ENCODE measurements at places on chromosomes 1 and 21. TPM values are rescaled to one million over a fixed set of nuclear protein-coding genes. Genes with fewer than 3 reads are reported as not detected.
A peak's percentile ranks its signal among the peaks of the same experiment; 100 is the strongest.

Gene GBP3
- total RNA-seq = 7.5 TPM

Gene ADAM30
- not detected for total RNA-seq

Gene C1QB
- total RNA-seq = not detected

Gene BCAN
- not detected for total RNA-seq

Gene CD48
- total RNA-seq = 103 TPM

Gene ACTL8
- not detected for total RNA-seq

Gene DPT
- total RNA-seq = not detected

Gene S100B
- total RNA-seq = not detected

Gene ZBTB18
- total RNA-seq = 4.4 TPM

Gene PBX1
- not detected for total RNA-seq

Gene SYDE2
- total RNA-seq = 2.1 TPM

Gene GLIS1
- not detected for total RNA-seq

Gene ACTA1
- total RNA-seq = not detected

Gene LEPROT
- 22.6 TPM for total RNA-seq

Gene AMPD1
- total RNA-seq = not detected

Gene TNFRSF18
- total RNA-seq = 231 TPM

DNA sequence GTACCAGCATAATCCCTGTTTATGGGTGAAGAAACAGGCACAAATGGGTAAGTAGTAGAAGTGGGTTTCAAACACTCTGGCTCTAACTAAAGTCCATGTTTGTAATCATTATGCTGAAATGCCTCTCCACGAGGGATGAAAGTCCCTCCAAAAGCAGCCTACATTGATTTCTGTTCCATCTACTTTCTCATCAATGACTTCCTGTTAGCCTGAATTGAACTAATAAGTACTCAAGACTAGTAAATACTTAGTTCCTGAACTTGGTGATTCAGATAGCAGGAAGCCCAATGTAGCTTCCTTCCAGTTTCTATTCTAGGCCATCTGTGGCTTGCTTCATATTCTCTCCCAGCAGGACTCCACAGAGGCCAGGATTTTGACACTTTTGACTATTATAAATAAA is 11.3 kb upstream of the BACH1 start:
- H3K27me3 ChIP-seq = peaks cover 19% of the 10 kb centered on the region
- H3K36me3 ChIP-seq = no peaks in the 10 kb centered on the region
- no peak for DNase-seq
- H3K27ac ChIP-seq = no peak overlapping the region
- H3K4me3 ChIP-seq = no peak overlapping the region

GRCh38 chr1:222751255-222751654 is 14.3 kb downstream of the FAM177B start:
- H3K4me3 ChIP-seq = no peak overlapping the region
- no peaks in the 10 kb centered on the region for H3K36me3 ChIP-seq
- no peak for DNase-seq
- peaks cover 16% of the 10 kb centered on the region for H3K27me3 ChIP-seq
- H3K4me1 ChIP-seq = no peaks in the 10 kb centered on the region

- peaks cover 3% of the 10 kb centered on the region for H3K36me3 ChIP-seq
- no peak overlapping the region for H3K4me3 ChIP-seq
- H3K4me1 ChIP-seq = peaks cover 29% of the 10 kb centered on the region
- no peak for DNase-seq
- H3K27ac ChIP-seq = no peak overlapping the region
- H3K27me3 ChIP-seq = peaks cover 3% of the 10 kb centered on the region
These were observed 429.3 kb upstream of the RUNX1 start for GRCh38 chr21:35478161-35479064.

- no peak overlapping the region for H3K27ac ChIP-seq
- DNase-seq = no peak
- no peak overlapping the region for H3K4me3 ChIP-seq
- H3K4me1 ChIP-seq = no peaks in the 10 kb centered on the region
- no peaks in the 10 kb centered on the region for H3K27me3 ChIP-seq
These were observed 123.8 kb downstream of the TRABD2B start for GRCh38 chr1:47873337-47873736.

- no peak overlapping the region for H3K4me3 ChIP-seq
- H3K27me3 ChIP-seq = peaks cover 3% of the 10 kb centered on the region
- no peaks in the 10 kb centered on the region for H3K4me1 ChIP-seq
- no peaks in the 10 kb centered on the region for H3K36me3 ChIP-seq
- H3K27ac ChIP-seq = no peak overlapping the region
These were observed 165.0 kb upstream of the VAMP3 start for GRCh38 chr1:7606096-7606495.

- no peak for DNase-seq
- H3K4me3 ChIP-seq = no peak overlapping the region
- H3K4me1 ChIP-seq = no peaks in the 10 kb centered on the region
- H3K27me3 ChIP-seq = peaks cover 18% of the 10 kb centered on the region
These were observed 63.0 kb downstream of the DPT start for GRCh38 chr1:168665975-168666374.

DNA sequence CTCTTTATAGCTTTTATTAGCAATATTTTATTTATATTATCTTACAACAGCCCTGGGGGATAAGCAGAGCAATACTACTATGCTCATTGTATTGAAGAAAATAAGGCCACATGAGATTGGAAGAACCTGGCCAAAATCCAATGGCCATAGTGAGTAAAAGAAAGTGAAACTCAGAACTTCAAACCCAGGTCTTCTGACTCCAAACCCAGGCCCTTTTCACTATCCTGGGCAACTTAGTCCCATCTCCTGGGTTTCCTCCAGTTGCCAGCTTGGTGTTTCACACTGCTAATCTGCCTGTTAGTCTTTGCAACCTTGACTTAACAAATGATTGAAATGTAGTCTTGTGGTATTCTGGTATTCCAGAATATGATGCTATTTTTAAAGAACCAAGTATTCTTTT is 22.4 kb upstream of the EXO1 start:
- no peak overlapping the region for H3K4me3 ChIP-seq
- no peak overlapping the region for H3K27ac ChIP-seq
- no peaks in the 10 kb centered on the region for H3K36me3 ChIP-seq
- H3K4me1 ChIP-seq = no peaks in the 10 kb centered on the region
- DNase-seq = no peak
- H3K27me3 ChIP-seq = no peaks in the 10 kb centered on the region

DNA sequence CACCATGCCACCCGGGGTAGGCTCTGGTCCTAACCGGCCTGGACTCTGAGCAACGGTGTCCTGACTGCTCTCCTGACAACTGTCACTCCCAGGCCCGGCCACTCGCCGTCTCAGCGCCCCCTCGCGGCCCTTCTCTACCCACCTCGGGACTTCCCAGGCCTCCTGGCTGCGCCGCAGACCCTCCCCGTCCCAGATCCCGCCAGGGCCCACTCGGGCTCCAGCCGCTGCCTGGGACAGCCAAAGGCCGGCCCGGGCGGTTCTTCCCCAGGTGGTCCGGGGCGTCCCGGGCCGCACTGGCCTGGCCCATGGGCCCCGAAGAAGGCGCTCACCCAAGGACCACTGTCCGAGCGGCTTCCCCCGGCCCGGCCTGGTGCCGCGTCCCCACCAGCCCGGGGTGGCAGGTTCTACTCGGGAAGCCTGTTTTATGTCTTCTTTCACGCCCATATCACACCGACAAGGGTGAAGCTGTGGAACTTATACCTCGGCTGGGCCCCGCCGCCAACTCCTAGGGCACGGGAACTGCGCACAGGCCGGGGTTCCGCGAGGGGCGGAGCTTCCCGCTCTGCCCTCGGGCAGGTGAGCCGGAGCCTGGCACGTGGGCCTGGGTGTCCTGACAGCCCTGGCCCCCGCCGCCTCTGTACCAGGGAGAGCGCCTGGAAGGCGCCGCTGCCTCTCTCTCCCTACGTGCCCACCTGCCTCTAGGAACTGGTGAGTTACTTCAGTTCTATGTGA is 138.3 kb downstream of the TTLL7 start:
- no peaks in the 10 kb centered on the region for H3K36me3 ChIP-seq
- peaks cover 5% of the 10 kb centered on the region for H3K27me3 ChIP-seq
- H3K4me3 ChIP-seq = peak overlapping the region; percentile 60
- peak; percentile 60 for DNase-seq

GRCh38 chr1:234578087-234578486 is 31.9 kb downstream of the IRF2BP2 start:
- H3K4me3 ChIP-seq = no peak overlapping the region
- DNase-seq = no peak
- H3K27me3 ChIP-seq = peaks cover 2% of the 10 kb centered on the region
- H3K4me1 ChIP-seq = peaks cover 7% of the 10 kb centered on the region

DNA sequence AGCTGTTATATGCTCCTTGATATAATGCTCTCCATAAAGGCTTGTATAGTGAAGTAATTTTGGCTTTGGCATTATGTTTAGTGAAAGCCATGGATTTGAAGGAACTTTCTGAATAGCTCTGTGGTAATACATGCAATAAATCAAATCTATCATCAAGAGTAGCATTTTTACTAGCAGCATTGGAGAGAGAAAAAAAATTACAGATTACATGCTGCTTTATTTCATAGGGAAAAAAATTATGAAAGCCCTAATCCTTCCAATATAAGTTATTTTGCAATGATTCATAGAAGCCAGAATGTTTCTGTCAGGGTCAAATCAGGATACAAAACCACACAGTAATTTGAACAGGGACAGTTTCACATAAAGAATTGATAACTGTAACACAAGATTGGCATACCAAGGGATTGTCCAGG is 250.0 kb downstream of the SPATA17 start:
- H3K4me1 ChIP-seq = no peaks in the 10 kb centered on the region
- H3K36me3 ChIP-seq = no peaks in the 10 kb centered on the region
- H3K27me3 ChIP-seq = no peaks in the 10 kb centered on the region
- H3K27ac ChIP-seq = no peak overlapping the region

GRCh38 chr1:65026235-65026634 is 59.9 kb upstream of the JAK1 start:
- H3K36me3 ChIP-seq = no peaks in the 10 kb centered on the region
- peaks cover 10% of the 10 kb centered on the region for H3K27me3 ChIP-seq
- DNase-seq = no peak

- H3K4me1 ChIP-seq = no peaks in the 10 kb centered on the region
- no peaks in the 10 kb centered on the region for H3K36me3 ChIP-seq
- no peak overlapping the region for H3K4me3 ChIP-seq
- no peak overlapping the region for H3K27ac ChIP-seq
These were observed 368.5 kb upstream of the SNX7 start for GRCh38 chr1:98292994-98293393.

GRCh38 chr1:239269706-239270105 is 116.7 kb upstream of the CHRM3 start:
- no peak overlapping the region for H3K4me3 ChIP-seq
- H3K27me3 ChIP-seq = no peaks in the 10 kb centered on the region
- no peak for DNase-seq
- H3K4me1 ChIP-seq = no peaks in the 10 kb centered on the region
- H3K27ac ChIP-seq = no peak overlapping the region
- H3K36me3 ChIP-seq = no peaks in the 10 kb centered on the region

- H3K27ac ChIP-seq = no peak overlapping the region
- no peak for DNase-seq
- H3K4me1 ChIP-seq = no peaks in the 10 kb centered on the region
These were observed 38.6 kb upstream of the TSPEAR start for GRCh38 chr21:44749759-44750674.

- DNase-seq = no peak
- no peak overlapping the region for H3K4me3 ChIP-seq
- peaks cover 57% of the 10 kb centered on the region for H3K36me3 ChIP-seq
- no peaks in the 10 kb centered on the region for H3K4me1 ChIP-seq
- H3K27ac ChIP-seq = no peak overlapping the region
These were observed 16.9 kb downstream of the SLC19A1 start for GRCh38 chr21:45525153-45525909.

- H3K4me3 ChIP-seq = no peak overlapping the region
- peaks cover 4% of the 10 kb centered on the region for H3K27me3 ChIP-seq
- no peaks in the 10 kb centered on the region for H3K4me1 ChIP-seq
- no peaks in the 10 kb centered on the region for H3K36me3 ChIP-seq
These were observed 27.3 kb upstream of the PAX7 start for GRCh38 chr1:18603212-18603852.

GRCh38 chr1:209040351-209040750 is 543.2 kb upstream of the CAMK1G start:
- DNase-seq = no peak
- H3K27me3 ChIP-seq = no peaks in the 10 kb centered on the region
- no peaks in the 10 kb centered on the region for H3K36me3 ChIP-seq
- no peak overlapping the region for H3K4me3 ChIP-seq

GRCh38 chr1:66300972-66301451 is 232.9 kb upstream of the SGIP1 start:
- H3K36me3 ChIP-seq = no peaks in the 10 kb centered on the region
- H3K27me3 ChIP-seq = no peaks in the 10 kb centered on the region
- H3K27ac ChIP-seq = peak overlapping the region; percentile 82

- no peaks in the 10 kb centered on the region for H3K36me3 ChIP-seq
- no peak overlapping the region for H3K4me3 ChIP-seq
- H3K27ac ChIP-seq = no peak overlapping the region
- H3K4me1 ChIP-seq = peaks cover 23% of the 10 kb centered on the region
These were observed 107.0 kb downstream of the ETS2 start for GRCh38 chr21:38912789-38913119.

- no peaks in the 10 kb centered on the region for H3K27me3 ChIP-seq
- H3K27ac ChIP-seq = peak overlapping the region; percentile 84
- H3K4me1 ChIP-seq = peaks cover 21% of the 10 kb centered on the region
These were observed 684 bp upstream of the MCL1 start for GRCh38 chr1:150579945-150580642.

- H3K4me3 ChIP-seq = peak overlapping the region; percentile 91
- peaks cover 56% of the 10 kb centered on the region for H3K36me3 ChIP-seq
- H3K27ac ChIP-seq = peak overlapping the region; percentile 98
- H3K4me1 ChIP-seq = peaks cover 29% of the 10 kb centered on the region
- no peaks in the 10 kb centered on the region for H3K27me3 ChIP-seq
- no peak for DNase-seq
These were observed 1.5 kb downstream of the PLK3 start for GRCh38 chr1:44801491-44802305.

DNA sequence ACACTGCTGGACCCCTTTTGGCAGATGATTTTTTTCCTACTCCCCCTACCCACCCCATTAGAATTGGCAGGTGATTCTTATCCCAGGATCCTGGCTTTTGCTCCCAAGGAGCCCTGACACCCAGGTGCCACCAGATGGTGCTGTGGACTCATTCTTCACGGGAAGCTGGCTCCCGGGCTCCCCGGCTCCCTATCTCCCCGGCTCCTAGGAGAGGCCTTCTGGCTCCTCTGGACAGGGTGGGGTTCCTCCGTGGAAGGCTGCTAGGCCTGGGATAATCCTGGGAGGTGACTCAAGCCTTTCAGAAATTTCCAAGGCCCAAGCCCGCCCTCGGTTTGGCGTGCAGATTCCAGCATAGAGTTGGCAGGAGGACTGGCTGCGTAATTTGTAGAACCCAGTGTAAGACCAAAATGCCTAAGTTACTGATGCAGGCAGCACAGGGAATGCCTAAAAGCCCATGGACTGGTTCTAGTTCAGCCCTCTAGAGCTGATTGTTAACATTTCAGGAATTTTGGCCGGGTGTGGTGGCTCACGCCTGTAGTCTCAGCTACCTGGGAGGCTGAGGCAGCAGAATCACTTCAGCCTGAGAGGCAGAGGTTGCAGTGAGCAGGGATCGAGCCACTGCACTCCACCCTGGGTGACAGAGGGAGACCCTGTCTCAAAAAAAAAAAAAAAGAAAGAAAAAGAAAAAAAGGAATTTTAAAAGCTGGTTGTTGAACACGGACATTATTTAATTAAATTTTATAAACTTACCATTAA is 6.8 kb upstream of the BSDC1 start:
- no peaks in the 10 kb centered on the region for H3K4me1 ChIP-seq
- H3K27ac ChIP-seq = no peak overlapping the region
- H3K4me3 ChIP-seq = no peak overlapping the region
- H3K36me3 ChIP-seq = no peaks in the 10 kb centered on the region
- peaks cover 8% of the 10 kb centered on the region for H3K27me3 ChIP-seq
